ENCODE measurements at places on chromosomes 7 and 10.
A peak's percentile ranks its signal among the peaks of the same experiment; 100 is the strongest.

GRCh38 chr10:49833168-49833567 is 71.0 kb upstream of the OGDHL start:
- peak; percentile 14 for DNase-seq

DNA sequence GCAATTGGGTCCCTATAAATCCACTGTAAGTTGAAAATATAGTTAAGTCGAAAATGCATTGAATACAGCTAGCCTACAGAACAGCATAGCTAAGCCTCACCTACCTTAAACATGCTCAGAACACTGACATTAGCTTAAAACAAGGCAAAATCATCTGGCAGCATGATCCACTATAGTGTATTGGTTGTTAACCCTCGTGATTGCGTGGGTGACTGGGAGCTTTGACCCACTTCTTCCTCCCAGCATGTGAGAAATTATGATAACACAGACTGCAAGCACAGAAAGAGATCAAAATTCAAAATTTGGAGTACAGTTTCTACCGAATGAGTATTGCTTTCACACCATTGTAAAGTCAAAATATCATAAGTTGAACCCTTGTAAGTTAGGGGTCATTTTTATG is 22.3 kb downstream of the CNTNAP2 start:
- no peak for DNase-seq

DNA sequence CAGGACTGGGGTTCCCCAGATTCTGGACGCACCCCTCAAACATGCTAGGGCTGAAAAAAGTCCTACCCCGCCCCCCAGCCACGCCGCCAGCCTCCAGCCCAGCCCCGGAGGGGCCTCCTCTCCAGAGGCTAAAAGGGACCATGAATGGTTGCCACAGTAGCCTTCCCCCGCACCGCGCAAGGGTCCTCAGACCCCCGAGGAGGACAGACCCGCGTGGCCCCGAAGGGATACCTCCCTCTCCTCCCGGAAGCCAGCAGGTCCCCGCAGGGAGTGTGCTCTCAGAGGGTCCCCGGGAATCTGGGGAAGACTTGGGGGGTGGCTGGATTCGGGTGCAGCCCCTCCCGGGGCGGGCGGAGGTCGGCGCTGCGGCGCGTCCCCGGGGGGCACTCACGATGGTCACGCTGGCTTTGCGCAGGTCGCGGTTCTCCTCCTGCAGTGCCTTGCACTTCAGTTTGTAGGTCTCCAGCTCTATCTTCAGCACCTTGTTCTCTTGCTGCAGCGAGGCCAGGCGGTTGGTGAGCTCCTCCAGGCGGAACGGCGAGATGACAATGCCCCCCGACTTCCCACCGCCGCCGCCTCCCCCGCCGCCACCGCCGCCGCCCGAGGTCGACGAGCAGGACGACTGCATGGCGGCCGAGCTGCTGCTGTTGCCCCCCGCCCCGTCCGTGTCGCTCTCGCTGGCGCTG is 482 bp downstream of the CCDC6 start:
- no peak for DNase-seq

GRCh38 chr10:98262571-98262970 is 5.4 kb downstream of the LOXL4 start:
- DNase-seq, result no peak

- DNase-seq, result peak; percentile 88
Measured at GRCh38 chr7:150420987-150421674, 29.3 kb upstream of the GIMAP8 start.

DNA sequence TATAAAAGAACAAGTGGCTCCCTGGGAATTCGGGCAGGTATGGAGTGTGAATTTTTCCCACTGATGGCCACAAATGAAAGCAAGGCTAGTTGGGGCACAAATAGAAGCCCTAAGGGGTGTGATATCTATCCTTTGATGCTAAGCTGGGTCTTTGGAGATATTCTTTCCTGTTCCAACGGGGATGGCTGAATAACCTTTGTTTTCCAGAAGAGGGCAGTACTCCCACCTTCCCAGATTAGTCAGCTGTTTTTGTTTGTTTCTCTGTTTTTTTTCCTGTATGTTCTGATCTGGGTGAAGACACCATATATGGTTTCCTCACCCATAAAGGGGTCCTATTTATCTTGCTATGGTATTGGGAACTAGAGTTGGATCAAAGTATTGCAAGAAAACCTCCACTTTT is 947.7 kb upstream of the SORCS1 start:
- peak; percentile 34 for DNase-seq
